ENCODE measurements at places on chromosomes 1 and 21.

- no peak for DNase-seq
Measured at GRCh38 chr1:24476571-24476970, 26.1 kb upstream of the RCAN3 start.

DNA sequence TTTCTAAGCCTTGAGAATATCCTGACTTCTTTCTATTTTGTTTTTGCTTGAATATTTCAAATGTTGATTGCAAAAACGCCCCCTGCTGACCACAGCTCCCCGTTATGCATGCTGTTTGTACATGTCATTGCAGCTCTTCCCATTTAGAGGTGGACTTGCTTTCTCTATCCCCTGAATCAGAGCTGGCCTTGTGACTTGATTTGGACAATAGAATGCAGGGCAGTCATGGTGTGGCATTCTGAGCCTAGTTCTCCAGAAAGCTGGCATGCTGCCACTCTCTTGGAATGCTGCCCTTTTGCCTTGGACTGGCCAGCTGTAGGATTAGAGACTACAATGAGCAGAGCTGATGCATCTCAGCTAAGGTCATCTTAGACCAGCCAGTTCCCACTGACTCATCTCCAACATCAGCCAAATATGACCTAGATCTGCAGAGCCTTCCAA lies 1561.5 kb downstream of the MRPL39 start:
- DNase-seq: peak; percentile 17

DNA sequence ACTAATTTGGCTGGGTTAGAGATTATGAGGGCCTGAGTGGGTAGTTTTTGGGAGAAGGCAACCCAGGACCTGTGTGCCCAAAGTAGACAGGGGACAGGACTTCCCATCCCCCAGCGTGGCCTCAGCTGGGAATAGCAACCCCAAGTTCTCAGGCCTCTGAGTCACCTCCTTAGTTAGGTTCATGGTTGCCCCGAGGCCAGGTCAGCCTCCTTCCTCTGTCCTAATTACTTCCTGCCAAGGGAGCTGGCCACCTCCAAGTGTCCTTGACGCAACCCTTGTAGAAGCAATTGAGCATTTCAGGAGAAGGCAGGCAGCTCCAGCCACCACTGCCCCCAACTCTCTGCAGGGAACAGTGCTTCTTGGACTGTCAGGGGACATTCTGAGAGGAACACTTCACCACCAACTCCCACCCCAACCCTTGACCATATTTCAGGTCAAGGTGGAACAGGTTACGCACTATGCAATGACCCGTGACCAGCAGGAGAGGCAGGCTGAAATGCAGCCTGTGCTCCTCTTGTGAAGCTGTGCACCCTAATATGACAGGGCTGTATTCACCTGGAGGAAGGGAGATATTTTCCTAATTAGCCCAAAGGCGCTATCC lies 5.1 kb upstream of the NT5C1A start:
- DNase-seq: no peak

DNA sequence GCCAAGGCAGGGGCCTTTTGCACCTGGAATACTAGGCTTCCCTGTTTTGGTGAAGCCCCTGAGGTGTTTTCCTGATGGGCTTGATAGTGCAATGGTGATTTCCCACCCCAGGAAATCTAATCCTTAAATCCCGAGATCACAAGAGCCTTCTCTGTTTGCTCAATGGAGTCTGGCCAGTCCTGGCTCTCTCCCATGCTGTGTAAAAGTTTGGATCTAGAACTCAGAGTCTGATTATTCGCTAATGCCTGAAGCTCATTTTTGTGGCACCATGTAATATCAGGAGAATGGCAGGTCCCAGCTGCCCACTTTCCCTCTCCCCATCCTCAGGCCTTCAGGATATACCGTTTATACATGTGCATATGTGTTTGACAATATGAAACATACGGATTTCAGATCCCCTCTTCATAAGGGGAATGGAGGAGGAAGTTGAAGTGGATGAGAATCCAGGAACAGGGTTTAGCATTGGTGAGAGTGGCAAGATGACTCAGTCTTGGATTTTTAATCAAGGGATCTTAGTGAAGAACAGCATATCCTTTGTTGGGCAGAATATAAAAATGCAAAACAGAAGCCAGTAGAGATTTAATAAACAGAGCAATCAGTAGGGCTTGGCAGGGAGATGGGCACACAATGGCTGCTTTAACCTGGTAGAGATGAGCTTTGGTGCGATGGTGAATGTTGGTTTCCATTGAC lies 62.1 kb downstream of the CLIC6 start:
- DNase-seq: no peak

GRCh38 chr1:203572134-203572625 lies 54.5 kb upstream of the ATP2B4 start:
- DNase-seq: no peak

GRCh38 chr1:46210561-46210960 lies 7.4 kb downstream of the LURAP1 start:
- DNase-seq: no peak

DNA sequence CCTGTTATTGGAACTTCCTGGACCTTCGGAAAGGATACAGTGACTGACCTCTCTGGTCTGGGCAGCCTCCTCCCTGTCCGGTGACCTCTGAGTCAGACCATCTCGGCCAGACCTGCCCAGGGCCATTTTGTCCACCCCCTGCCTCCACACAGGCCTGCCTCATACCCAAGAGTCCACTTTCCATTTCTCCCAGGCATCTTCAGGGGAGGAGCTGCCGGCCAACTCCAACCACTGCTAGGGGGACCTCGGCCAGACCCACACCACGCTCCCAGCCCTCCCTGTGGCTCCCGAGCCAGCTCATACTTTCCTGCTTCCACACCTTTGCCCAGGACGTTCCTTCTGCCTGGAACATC lies 29.5 kb upstream of the RUNX3 start:
- DNase-seq: no peak
